ENCODE measurements at places on chromosomes 1 and 21.

GRCh38 chr1:188817814-188818213 lies 1659.8 kb downstream of the BRINP3 start:
- no peak for DNase-seq

DNA sequence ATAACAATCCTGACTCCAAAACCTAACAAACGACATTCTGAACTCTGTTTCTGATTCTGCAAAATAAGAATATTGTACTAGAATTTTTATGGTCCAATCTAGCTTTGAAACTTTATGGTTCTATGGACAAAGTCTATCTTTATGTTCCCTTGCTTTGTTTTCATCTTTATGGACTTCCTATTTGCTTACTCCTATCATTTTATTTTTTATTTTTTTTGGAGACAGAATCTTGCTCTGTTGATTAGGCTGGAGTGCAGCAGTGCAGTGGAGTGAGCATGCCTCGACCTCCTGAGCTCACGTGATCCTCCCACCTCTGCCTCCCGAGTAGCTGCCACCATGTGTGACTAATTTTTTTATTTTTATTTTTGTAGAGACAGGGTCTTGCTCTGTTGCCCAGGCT lies 3.6 kb downstream of the NRAS start:
- no peak for DNase-seq

GRCh38 chr1:172340520-172340919 lies 80.0 kb upstream of the C1orf105 start:
- no peak for DNase-seq

- peak; percentile 72 for DNase-seq
Observed at GRCh38 chr1:111507411-111508201, 4.2 kb upstream of the ADORA3 start.

GRCh38 chr1:8520483-8520966 lies 202.6 kb downstream of the SLC45A1 start:
- DNase-seq, result no peak

GRCh38 chr1:24155011-24155782 lies 12.3 kb upstream of the IL22RA1 start:
- peak; percentile 28 for DNase-seq

- DNase-seq, result no peak
Observed at GRCh38 chr1:17772615-17773212, 17.6 kb downstream of the ACTL8 start.

DNA sequence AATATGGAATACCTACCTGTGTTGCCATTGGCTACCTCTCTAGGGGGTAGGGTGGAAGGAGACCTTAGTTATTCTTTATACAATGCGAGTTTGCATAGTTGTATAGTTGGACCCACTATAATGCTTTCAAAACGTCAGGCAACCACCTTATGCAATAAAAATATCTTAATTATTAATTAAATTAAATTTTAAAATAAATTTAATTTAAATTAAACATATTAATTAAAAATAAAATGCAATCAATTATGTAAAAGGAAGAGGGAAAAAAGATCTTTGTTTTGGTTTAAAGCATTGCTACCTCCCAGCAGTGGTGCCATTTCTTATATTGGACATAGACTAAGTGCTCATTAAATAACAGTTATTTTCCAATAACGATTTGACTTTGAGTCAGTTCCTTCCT lies 22.3 kb downstream of the GPA33 start:
- no peak for DNase-seq

- peak; percentile 51 for DNase-seq
Observed at GRCh38 chr1:173249349-173249748, 42.2 kb upstream of the TNFSF4 start.

GRCh38 chr1:201282931-201283829 lies at the start of gene PKP1:
Gene PKP1 (plus strand): TSS chr1:201283506. CDS start chr1:201283703, 197 bp downstream.
- peak; percentile 100 for DNase-seq

DNA sequence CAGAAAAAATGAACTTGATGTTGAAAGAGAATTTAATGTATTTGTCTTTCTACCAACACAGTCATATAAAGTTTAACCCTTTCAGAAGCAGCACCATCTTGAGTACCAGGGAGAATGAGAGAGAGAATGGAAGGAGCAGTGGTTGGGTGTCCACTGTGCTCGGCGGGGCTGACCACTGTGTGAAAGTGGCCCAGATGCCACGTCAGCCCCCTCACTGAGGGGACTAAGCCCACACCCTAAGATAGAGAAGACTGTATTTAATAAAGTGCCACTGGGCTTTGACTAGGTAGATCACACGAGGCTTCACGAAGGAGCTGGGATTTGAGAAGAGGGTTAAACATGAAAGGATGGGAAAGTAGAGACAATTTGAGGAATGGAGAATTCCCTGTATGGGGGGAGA lies 31.2 kb downstream of the BATF3 start:
- DNase-seq, result no peak

DNA sequence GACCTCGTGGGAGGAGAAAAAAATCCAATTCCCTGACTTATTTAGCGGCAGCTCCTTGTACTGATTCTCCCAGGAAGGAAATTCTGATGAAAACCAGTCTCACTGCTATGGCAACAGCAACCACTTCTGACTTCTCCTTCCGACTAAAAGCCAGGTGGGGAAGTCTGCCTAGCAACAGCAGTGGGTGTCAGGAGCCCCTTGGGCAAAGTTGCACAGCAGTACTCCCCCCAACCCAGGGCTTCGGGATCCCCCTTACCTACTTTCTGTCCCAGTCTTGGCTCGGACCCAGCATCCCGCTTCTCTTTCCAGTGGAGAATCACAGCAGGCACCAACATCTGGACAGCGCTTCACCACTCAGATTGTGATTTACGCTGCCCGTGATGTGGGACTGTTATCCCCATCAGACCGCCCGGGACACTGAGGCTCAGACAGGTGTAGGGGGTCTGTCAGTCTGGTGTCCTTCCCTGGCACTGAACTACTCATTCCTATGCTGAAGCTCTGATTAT lies 24.6 kb downstream of the NKAIN1 start:
- DNase-seq, result no peak

- no peak for DNase-seq
Observed at GRCh38 chr1:77467021-77467595, 185.3 kb downstream of the AK5 start.

GRCh38 chr1:13536571-13536970 lies 22.8 kb upstream of the LRRC38 start:
- DNase-seq, result no peak

DNA sequence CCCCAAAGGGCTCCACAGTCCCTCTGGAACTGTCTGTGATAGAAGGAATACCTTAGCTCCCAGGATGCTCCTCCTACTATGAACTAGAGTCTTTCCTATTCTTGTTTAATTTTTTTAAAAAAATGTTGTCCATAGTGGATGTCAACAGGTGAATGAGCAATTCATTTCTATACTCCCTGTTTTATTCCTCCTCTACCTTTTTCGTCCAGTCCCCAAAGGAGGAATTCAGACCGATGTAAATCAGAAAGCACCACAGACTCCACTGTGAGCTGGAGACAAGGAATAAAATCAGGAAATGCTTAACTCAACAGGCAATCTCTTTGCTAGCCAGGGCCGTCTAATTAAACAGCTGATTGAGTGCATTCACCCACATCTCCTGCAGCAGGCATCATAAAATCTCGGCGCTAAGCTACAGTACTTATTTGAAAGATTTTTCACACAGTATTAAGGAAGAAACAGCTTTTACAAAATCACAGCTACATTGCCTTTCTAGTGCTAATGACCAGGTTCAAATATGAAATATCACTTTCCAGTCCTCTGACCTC lies 381.6 kb downstream of the SIPA1L2 start:
- no peak for DNase-seq

DNA sequence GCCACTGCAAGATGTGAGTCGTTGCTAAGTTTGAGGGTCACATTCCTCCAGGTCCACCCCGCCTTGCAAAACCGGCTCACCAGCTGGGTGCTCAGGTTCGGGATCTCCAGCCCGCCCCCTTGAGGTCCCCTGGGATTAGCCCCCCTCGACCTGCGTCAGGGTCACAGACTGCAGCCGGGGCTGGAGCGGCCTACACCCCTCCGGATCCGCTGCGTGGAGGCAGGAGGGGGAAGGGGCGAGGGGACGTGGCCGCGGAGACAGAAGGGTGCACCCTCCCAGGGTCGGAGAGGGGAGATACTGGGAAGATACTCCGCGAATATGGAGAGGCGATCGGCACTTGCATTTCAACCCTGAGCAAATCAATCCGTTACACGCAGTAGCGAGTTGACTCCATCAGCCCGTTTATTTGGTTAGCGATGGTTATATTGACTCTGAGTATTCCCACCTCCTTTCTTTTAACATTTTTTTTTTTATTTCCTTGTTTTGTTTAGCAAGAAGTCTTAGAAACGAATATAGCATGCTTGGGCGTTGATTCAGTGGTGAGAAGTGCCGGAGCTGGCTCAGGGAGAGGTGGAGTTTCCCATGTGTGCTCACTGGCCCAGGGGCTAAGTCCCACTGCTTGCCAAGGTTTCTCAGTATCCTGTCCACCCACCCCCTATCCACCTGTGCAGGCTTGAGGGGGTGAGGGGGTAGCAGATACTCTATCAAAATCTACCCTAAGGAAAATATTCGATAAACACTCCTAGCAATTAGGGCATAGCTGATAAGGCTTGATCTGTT lies 997 bp downstream of the IFNAR2 start:
- DNase-seq, result peak; percentile 63

DNA sequence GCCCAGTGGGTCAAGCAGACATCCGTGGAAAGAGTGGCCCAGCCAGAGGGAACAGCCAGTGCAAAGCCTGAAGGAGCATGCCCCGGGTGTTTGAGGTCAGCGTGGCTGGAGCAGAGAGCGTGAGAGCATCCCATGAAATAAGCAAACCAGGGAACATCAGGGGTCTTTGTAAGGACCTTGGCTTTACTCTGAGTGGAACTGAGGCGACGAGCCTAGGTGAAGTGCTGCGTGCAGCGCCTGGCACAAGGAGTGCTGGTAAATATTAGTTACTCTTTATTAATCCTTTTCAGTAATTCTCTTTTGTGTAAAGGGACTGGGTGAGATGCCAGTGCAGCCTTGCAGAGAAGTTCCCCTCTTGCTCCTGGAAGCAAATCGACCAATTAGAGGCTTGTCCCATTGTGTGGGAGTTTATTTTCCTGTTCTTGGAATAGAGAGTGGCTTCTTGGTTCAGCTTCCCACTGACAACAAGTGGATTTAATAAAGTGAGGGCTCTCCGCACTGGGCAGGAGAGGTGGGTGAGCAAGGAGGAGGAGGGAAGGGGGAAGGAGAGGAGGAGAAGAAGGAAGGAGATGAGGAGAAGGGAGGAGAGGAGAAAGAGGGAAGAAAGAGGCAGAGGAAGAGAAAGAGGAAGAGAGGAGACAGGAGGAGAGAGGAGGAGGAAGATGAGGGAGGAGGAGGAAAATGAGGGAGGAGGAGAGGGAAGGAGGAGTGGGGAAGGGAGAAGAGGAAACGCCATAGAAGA lies 37.6 kb upstream of the DISP3 start:
- no peak for DNase-seq

DNA sequence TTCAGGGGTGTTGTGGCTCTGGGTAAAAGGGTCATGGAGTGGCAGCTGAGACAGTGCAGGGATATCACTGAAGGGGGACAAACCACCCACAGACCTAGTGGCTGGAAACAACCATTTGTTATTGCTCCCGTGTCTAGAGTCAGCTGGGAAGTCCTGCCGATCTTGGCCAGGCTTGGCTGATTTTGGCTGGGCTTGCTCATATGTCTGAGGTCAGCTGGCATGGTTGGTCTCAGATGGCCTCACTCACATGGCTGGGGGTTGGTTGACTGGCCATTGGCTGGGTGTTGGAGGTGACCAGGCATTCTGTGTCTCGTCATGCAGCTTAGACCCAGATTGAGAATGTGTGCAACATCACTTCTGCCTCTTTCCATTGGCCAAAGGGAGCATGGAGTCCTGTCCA lies 203.8 kb upstream of the POU3F1 start:
- no peak for DNase-seq

All from PC-3 (cell line).